Endodermal cell (in vitro differentiated cells): ENCODE measurements at places on chromosomes 6 and 20. TPM values are rescaled to one million over a fixed set of nuclear protein-coding genes. Genes with fewer than 3 reads are reported as not detected.
A peak's percentile ranks its signal among the peaks of the same experiment; 100 is the strongest.

DNA sequence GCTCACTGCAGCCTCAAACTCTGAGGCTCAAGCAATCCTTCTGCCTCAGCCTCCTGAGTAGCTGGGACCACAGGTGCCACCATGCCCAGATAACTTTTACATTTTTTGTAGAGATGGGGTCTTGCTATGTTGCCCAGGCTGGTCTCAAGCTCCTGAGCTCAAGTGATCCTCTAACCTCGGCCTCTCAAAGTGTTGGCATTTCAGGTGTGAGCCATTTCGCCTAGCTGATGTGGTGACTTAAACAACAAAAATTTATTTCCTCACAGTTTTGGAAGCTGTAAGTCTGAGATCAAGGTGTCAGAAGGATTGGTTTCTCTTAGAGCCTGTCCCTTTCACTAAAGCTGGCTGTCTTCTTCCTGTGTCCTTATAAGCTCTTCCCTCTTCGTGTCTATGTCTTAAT lies 15.0 kb upstream of the JARID2 start:
- H3K27me3 ChIP-seq = no peaks in the 10 kb centered on the region
- no peaks in the 10 kb centered on the region for H3K4me1 ChIP-seq
- no peak overlapping the region for H3K4me3 ChIP-seq
- no peak overlapping the region for H3K27ac ChIP-seq
- no peaks in the 10 kb centered on the region for H3K36me3 ChIP-seq

DNA sequence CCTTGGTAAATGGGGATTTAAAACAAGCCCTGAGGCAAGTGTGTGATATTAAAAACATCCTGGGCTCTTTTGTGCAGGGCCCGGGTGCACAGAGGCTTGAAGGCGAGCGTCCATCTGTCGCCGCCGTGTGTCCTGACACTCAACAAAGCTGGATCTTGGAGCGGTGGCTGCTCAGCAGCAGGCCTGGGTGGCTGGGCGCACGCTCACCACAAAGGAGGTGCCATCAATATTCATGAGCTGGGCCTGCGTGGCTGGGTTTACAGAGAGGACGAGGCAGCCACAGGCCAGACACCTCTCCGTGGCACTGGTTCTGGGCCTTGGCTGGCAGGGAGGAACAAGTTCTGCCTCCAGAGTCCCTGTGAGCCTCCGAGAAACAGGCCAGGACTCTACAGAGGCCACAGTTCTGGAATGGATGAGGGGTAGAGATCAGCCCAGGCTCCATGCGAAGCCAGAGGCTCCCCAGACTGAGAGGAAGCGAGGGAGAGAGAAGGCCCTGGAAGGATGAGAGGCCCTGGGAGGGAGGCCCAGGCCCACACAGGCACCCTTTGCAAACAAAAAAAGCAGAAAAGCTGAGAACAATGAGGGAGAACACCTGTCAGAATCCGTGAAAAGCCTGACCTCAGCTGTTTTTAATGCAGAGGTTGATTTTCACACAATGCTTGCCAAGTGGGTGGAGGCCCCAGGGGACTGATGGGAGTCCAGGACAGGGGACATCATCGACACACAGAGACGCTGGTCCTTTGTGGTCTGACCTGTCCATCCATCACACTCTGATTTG lies 21.9 kb downstream of the BHLHE23 start:
- H3K4me1 ChIP-seq = no peaks in the 10 kb centered on the region
- H3K36me3 ChIP-seq = no peaks in the 10 kb centered on the region
- H3K27ac ChIP-seq = peak overlapping the region; percentile 98
- H3K27me3 ChIP-seq = peaks cover 7% of the 10 kb centered on the region
- no peak overlapping the region for H3K4me3 ChIP-seq

DNA sequence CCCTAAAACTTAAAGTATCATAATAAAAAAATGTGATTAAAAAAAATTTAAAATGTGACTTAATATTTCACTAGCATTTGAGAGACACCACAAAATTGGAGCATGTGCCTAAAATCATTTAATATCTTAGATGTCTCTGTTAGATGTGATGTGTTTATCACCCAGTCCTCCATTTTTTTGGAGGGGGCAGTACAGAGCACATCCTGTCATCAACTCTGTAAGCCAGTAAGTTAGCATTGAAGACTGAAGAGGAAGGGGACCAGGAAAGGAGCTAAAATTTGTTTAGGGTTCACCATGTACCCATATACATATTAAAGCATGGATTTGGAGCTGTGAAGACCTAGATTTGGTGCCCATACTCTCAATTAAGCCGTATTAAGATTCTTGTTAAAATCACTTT lies 30.7 kb upstream of the ADIG start:
- peaks cover 95% of the 10 kb centered on the region for H3K36me3 ChIP-seq
- no peak overlapping the region for H3K4me3 ChIP-seq
- DNase-seq = no peak
- H3K4me1 ChIP-seq = no peaks in the 10 kb centered on the region
- no peaks in the 10 kb centered on the region for H3K27me3 ChIP-seq
- H3K27ac ChIP-seq = no peak overlapping the region

- no peaks in the 10 kb centered on the region for H3K27me3 ChIP-seq
- no peaks in the 10 kb centered on the region for H3K36me3 ChIP-seq
- H3K4me3 ChIP-seq = no peak overlapping the region
- peak overlapping the region; percentile 83 for H3K27ac ChIP-seq
- DNase-seq = peak; percentile 57
- no peaks in the 10 kb centered on the region for H3K4me1 ChIP-seq
Observed at GRCh38 chr6:122833021-122833491, 44.0 kb downstream of the SMPDL3A start.

- no peak overlapping the region for H3K4me3 ChIP-seq
- no peak overlapping the region for H3K27ac ChIP-seq
- no peaks in the 10 kb centered on the region for H3K4me1 ChIP-seq
- no peaks in the 10 kb centered on the region for H3K36me3 ChIP-seq
- no peaks in the 10 kb centered on the region for H3K27me3 ChIP-seq
Observed at GRCh38 chr6:122276637-122277036, 122.8 kb upstream of the HSF2 start.

- H3K4me3 ChIP-seq = no peak overlapping the region
- no peak overlapping the region for H3K27ac ChIP-seq
- no peaks in the 10 kb centered on the region for H3K36me3 ChIP-seq
Observed at GRCh38 chr6:143394389-143394788, 56.1 kb downstream of the ADAT2 start.

DNA sequence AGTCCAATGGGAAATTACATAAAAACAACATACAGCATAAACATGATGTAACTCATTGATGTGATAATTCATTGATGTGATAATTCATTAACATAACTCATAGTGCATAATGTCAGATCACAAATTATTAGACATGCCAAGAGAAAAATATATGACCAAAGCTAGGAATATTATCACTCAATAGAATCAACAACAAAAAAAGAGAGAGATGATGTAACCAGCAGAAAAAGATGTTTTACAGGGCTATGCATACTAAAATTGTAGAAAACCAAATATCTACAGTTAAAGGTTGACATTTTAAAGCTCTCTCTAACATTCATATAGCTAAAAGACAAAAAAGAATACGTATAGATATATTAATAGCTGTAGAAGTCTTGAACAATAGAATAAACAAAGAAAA lies 1067.2 kb upstream of the ADGRB3 start:
- H3K27ac ChIP-seq = no peak overlapping the region
- no peaks in the 10 kb centered on the region for H3K4me1 ChIP-seq
- no peaks in the 10 kb centered on the region for H3K27me3 ChIP-seq
- DNase-seq = no peak
- H3K4me3 ChIP-seq = no peak overlapping the region

DNA sequence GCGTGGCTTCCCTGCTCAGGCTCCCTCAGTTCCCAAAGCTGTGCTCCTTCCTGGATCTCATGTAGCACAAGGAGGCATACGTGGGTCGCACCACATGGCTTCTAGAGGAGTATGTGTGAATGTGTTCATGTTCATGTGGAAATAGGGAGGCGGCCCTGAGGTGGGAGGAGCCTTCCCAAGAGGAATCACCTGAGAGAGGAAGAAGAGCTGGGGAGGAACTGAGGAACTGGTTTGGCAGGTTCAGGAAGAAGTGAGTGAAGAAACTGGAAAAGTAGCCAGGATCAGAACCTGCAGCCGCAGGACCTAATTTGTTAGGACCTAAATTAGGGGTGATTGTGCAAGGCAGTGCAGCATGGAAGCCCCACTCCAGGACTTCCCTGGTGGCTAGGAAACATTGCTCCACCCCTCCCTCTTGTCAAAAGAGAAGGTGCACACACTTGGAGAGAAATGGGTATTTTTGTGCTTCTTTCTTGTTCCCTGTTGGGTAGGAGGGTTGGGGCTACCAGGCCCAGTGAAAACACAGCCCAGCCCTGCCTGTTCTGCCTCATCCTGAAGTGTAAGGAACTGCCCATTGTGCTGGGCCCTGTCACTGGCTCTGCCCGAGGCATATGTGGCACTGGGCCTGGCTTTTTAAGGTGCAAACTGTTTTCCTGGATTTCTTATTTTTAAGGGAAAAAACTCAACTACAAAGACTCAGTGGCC lies 20.7 kb downstream of the SYNJ2 start:
- no peak overlapping the region for H3K4me3 ChIP-seq
- H3K4me1 ChIP-seq = no peaks in the 10 kb centered on the region
- peak; percentile 74 for DNase-seq
- peaks cover 2% of the 10 kb centered on the region for H3K36me3 ChIP-seq
- H3K27me3 ChIP-seq = no peaks in the 10 kb centered on the region

GRCh38 chr6:123803504-123804013 lies at the start of gene NKAIN2:
Gene NKAIN2, plus strand, starts transcription at chr6:123803865.
- no peaks in the 10 kb centered on the region for H3K36me3 ChIP-seq
- no peaks in the 10 kb centered on the region for H3K4me1 ChIP-seq
- H3K27me3 ChIP-seq = peaks cover 62% of the 10 kb centered on the region

- no peak overlapping the region for H3K4me3 ChIP-seq
- no peaks in the 10 kb centered on the region for H3K36me3 ChIP-seq
- DNase-seq = no peak
- no peaks in the 10 kb centered on the region for H3K4me1 ChIP-seq
Observed at GRCh38 chr6:135811644-135812526, 39.6 kb upstream of the PDE7B start.

DNA sequence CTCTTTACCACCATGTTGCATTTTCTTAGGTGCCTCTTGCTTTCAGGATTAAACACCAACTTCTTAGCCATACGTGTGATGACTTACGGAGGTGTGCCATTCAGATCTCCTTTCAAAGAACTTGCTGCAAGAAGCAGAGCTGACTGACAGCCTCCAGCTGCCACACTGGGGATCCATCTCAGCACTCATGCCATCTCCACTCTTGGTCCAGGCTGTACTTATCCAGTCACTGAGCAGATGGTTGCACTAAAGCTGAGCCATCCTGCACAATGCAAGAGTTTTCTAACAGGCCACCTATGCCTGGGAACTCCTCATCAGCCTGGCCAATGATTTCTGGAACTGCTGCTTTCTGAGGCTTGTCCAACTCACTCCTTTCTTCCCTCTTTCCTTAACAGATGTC lies 31.4 kb upstream of the KIF6 start:
- no peak overlapping the region for H3K4me3 ChIP-seq
- no peaks in the 10 kb centered on the region for H3K4me1 ChIP-seq

DNA sequence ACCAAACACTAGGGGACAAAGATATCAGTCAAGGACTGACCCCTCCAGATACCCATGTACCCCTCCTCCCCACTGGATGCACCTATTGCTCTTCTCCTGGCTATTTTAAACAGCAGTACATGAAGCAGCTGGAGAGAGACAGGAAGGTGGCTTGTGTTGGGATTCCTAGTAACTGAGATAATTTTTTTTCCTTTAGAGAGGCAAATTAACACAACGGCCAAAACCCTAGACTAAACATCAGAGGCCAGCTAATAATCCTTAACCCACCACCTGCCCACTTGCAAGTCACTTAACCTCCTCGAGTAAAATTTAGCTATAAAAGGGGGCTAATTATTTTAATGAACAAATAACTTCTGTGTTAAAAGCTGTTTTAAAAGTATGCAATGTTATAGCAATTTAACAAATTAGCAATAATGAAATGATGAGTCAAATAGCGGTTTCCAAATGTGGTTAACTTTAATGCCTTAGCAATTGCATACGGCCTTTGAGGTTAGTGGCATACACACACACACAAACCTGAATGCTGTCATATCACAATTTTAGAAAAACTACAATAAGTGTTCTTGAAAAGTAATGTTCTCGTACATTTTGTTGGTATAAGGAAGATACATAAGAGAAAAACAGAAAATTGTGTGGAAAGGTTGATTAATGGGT lies 151.7 kb downstream of the FRK start:
- peaks cover 6% of the 10 kb centered on the region for H3K4me1 ChIP-seq
- H3K27ac ChIP-seq = no peak overlapping the region
- H3K4me3 ChIP-seq = no peak overlapping the region
- no peaks in the 10 kb centered on the region for H3K27me3 ChIP-seq

GRCh38 chr6:105345506-105345905 lies 57.4 kb downstream of the PREP start:
- peaks cover under 1% of the 10 kb centered on the region for H3K36me3 ChIP-seq
- DNase-seq = no peak
- no peak overlapping the region for H3K4me3 ChIP-seq
- H3K27ac ChIP-seq = peak overlapping the region; percentile 9

- no peak for DNase-seq
- H3K27me3 ChIP-seq = no peaks in the 10 kb centered on the region
- no peak overlapping the region for H3K4me3 ChIP-seq
- no peaks in the 10 kb centered on the region for H3K36me3 ChIP-seq
- no peak overlapping the region for H3K27ac ChIP-seq
Observed at GRCh38 chr20:5833309-5833941, 83.2 kb downstream of the SHLD1 start.

- no peak overlapping the region for H3K4me3 ChIP-seq
- H3K4me1 ChIP-seq = no peaks in the 10 kb centered on the region
- DNase-seq = no peak
- H3K27ac ChIP-seq = no peak overlapping the region
Observed at GRCh38 chr6:108039681-108040080, 34.9 kb downstream of the OSTM1 start.

DNA sequence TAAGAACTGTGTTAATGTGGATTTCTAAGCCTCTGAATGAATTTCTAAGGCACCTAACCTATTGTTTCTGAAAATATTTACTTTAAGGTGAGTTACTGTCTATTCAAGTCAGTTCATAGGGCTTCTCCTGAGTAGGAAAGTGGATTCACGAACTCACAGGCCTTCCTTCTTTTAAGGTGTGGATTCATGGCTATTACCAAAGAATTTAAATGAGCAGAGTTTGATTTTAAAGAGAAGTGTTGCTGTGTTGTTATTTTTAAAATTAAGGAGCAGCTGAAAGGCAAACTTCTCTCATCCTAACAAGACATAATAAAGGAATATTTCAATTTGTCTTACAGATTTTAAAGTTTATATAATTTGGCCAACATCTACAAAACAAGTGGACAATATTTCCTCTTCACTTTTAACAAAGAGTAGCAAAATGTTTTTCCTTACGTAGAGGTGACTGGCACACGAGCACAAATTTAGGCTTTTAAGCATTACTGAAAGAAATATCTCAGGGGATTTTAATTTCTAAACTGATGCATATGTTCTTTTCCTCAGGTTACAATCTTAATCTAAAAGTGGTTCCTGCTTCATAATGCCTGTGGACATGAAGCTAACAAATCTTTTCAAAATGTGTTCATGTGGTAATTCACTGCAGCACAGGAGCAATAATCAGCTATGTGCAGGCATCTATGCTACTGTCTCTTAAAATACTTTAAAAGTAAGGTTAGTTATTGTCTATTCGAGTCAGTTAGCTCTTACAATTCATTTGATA lies 602 bp upstream of the TSPYL4 start:
- H3K36me3 ChIP-seq = peaks cover 9% of the 10 kb centered on the region
- peaks cover 13% of the 10 kb centered on the region for H3K4me1 ChIP-seq
- peak overlapping the region; percentile 98 for H3K27ac ChIP-seq

Gene GJA10
- 0.36 and 0.42 TPM in 2 replicates for total RNA-seq

Gene PLG
- total RNA-seq = 0.29 TPM in 1 of 3 replicates, not detected in the others

Gene GSTA3
- not detected in 3 replicates for total RNA-seq

Gene MCHR2
- total RNA-seq = not detected in 2 replicates

Gene SLC17A1
- not detected in 2 replicates for total RNA-seq

Gene SLC17A2
- total RNA-seq = not detected in 3 replicates

Gene NINL
- 57.3 and 78.5 TPM in 2 replicates for total RNA-seq

Gene LAMA2
- 2.3 to 3.1 TPM (median 3.0 TPM) in 3 replicates for total RNA-seq

Gene FAXC
- total RNA-seq = 11.7 to 19.5 TPM (median 16.8 TPM) in 3 replicates

Gene KCNB1
- 0.46 to 2.5 TPM (median 0.93 TPM) in 3 replicates for total RNA-seq

Gene SNAP91
- 0.58 to 2.0 TPM (median 1.2 TPM) in 3 replicates for total RNA-seq
